ENCODE measurements at places on chromosomes 1 and 21. TPM values are rescaled to one million over a fixed set of nuclear protein-coding genes. Genes with fewer than 3 reads are reported as not detected.
A peak's percentile ranks its signal among the peaks of the same experiment; 100 is the strongest.

DNA sequence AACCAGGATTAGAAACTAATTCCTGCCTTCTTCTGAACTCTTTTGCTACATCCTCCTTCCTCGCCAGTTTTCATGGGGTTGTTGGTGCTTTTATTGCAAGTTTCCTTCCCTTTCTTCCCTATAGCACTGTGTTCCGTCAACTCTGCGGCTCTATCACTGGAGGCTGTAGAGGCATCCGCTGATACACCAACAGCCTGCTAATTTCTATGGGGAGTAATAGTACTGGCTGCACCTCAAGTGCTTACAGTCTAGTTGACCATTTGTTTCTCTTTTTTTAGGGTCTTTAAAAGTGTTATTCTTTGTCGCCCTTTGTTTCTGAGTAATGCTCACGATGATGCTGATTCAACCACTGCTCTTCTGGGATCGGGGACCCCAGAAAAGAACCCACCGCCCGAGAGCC, 746 bp downstream of the MIS18A start:
- H3K27ac ChIP-seq, result peak overlapping the region; percentile 60
- DNase-seq, result no peak
- H3K27me3 ChIP-seq, result no peaks in the 10 kb centered on the region
- peaks cover 15% of the 10 kb centered on the region for H3K4me1 ChIP-seq
- peak overlapping the region; percentile 74 for H3K4me3 ChIP-seq

GRCh38 chr1:164560121-164560541, 1.1 kb downstream of the PBX1 start:
- no peaks in the 10 kb centered on the region for H3K36me3 ChIP-seq
- no peaks in the 10 kb centered on the region for H3K27me3 ChIP-seq
- H3K27ac ChIP-seq, result peak overlapping the region; percentile 90
- H3K4me1 ChIP-seq, result no peaks in the 10 kb centered on the region

DNA sequence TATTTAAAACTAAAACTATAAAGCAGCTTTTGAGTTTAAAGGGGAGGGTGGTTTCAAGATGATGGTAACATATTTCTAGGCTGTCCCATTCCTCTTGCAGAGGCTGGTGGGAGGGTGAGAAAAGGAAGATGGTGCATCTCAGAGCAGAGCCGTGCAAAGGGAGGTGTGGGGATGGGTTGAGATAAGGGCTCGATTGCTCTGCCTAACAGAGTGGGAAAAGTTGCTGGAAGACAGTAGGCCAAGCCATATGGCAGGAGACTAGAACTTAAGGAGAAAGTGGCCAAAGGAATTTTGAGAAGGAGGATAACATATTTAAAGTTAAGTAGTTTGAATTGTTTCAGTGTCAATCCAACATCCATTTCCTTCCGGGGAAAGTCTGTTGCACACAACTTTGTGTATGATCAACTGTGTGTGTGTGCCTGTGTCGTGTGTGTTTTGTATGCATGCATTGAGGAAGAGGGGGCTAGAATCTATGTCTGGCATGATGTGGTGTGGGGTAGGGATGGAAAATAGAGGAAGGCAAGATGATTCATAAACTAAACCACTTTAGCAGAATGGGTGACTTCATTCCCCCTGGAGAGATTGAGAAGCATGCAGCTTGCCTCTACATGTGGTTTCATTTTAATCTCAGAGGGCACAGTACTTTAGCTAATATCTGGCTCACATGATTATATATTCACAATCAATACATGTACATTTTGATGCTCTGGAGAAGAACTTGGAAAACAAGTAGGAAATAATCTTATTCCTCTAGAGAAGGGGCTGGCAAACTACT, 145.0 kb upstream of the DNAH14 start:
- H3K4me3 ChIP-seq, result no peak overlapping the region
- H3K36me3 ChIP-seq, result no peaks in the 10 kb centered on the region
- DNase-seq, result no peak
- no peaks in the 10 kb centered on the region for H3K27me3 ChIP-seq
- H3K27ac ChIP-seq, result peak overlapping the region; percentile 7
- H3K4me1 ChIP-seq, result no peaks in the 10 kb centered on the region

DNA sequence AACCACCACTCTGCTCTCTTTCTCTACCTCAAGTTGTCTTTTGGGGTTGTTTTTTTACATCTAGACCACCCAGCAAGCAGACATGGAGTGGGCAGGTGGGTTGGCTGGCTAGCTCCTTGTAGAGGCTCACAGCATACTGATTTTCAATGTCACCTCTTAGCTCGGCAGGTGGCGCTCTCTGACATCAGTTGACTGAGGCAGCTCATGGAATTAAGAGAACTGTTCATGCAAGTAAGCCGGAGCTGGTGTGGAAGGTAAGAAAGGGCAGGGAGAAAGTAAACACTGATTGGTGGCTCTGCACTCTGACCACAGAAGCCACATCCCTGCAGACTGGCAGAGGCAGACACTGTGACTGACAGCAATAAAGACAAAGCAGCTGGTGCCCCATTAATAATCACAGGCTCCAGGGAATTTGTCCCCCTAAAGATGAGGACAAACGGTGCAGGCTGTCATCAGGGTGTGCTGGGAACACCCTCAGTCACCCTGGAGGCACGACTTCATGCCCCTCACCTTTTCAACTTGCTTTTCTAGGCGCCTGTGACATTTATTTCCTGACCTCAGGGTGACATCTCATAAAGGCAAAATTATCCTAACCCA, 226.8 kb downstream of the LMX1A start:
- H3K27ac ChIP-seq, result no peak overlapping the region
- H3K4me3 ChIP-seq, result no peak overlapping the region
- no peaks in the 10 kb centered on the region for H3K27me3 ChIP-seq

GRCh38 chr1:58090640-58091039, 455.9 kb downstream of the OMA1 start:
- H3K4me3 ChIP-seq, result no peak overlapping the region
- H3K27ac ChIP-seq, result no peak overlapping the region
- no peaks in the 10 kb centered on the region for H3K36me3 ChIP-seq
- no peaks in the 10 kb centered on the region for H3K27me3 ChIP-seq
- no peak for DNase-seq

DNA sequence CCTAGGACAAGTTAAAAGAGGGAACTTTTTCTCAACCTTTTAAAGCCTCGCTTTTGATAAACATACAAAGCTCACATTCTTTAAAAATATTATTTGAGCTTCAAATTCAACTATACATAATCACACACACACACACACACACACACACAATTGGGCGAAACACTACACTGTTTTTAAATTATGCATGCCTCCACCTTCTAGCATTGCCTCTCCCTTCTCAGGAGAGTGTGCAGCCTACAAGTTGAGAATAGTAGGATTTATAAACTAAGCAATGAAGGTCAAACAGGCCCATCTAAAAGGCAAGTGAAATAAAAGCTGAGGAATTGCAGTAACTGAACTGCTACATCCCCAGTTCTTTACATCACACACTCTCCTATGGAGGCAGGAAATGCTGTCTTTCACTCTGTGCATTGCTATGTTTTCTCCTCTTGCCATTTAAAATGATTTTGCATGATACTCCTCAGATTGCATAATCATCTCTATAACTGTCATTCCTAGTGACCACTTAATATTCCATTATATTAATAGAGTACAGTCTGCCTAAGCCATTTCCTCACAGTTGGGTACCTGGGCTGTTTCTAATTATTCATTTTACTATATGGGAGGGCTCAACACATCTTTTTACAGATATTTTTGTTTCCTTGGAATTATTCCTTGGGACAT, 92.5 kb upstream of the KCNE2 start:
- H3K27ac ChIP-seq, result no peak overlapping the region
- H3K36me3 ChIP-seq, result no peaks in the 10 kb centered on the region
- DNase-seq, result no peak
- H3K27me3 ChIP-seq, result no peaks in the 10 kb centered on the region
- H3K4me3 ChIP-seq, result no peak overlapping the region

DNA sequence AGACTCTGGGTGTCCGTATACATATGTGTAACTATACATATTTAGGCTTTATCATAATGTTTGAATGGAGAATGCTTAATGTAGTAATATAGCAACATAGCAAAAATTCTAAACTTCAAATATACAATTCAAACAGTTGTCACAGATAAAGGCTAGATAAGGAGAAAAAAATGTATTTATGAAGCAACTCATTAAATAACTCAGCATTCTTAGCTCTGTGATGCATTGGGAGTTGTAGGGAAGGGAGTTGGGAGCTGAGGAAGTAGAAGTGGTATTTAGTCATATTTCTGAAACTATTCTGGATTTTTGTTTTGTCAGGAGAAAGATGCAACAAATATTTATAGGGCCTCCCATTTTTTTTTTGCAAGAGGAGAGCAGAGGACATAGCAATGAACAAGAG, 197.8 kb downstream of the PBX1 start:
- H3K36me3 ChIP-seq, result no peaks in the 10 kb centered on the region
- no peak overlapping the region for H3K4me3 ChIP-seq
- H3K27ac ChIP-seq, result no peak overlapping the region
- H3K27me3 ChIP-seq, result no peaks in the 10 kb centered on the region
- DNase-seq, result no peak

GRCh38 chr1:164591858-164592257, 32.9 kb downstream of the PBX1 start:
- H3K27me3 ChIP-seq, result no peaks in the 10 kb centered on the region
- peak overlapping the region; percentile 14 for H3K27ac ChIP-seq
- H3K4me1 ChIP-seq, result peaks cover 21% of the 10 kb centered on the region
- DNase-seq, result no peak
- no peaks in the 10 kb centered on the region for H3K36me3 ChIP-seq
- no peak overlapping the region for H3K4me3 ChIP-seq

S100A8 gene
- total RNA-seq, result 5.6 TPM

CPTP gene
- total RNA-seq, result 54.0 TPM

OR2L5 gene
- not detected for total RNA-seq

AMIGO1 gene
- total RNA-seq, result 9.5 TPM
